Neural progenitor cell (in vitro differentiated cells): ENCODE measurements at places on chromosomes 12 and 14. TPM values are rescaled to one million over a fixed set of nuclear protein-coding genes. Genes with fewer than 3 reads are reported as not detected.

PDE3A gene
- total RNA-seq: 0.22 and 0.47 TPM in 2 replicates

LRP1 gene
- total RNA-seq: 13.9 and 31.9 TPM in 2 replicates

SSTR1 gene
- not detected in 2 replicates for total RNA-seq

BLTP3B gene
- total RNA-seq: 12.6 and 16.7 TPM in 2 replicates

P2RX4 gene
- 10.3 and 30.7 TPM in 2 replicates for total RNA-seq

NGB gene
- not detected in 2 replicates for total RNA-seq

RAD9B gene
- 0.17 and 0.31 TPM in 2 replicates for total RNA-seq

ZFYVE21 gene
- 46.2 and 53.2 TPM in 2 replicates for total RNA-seq
